CD4-positive, alpha-beta T cell treated with Interleukin-4 for 1 hour (primary cell): ENCODE measurements at places on chromosomes 1 and 21.

- no peak for DNase-seq
Observed at GRCh38 chr21:20971296-20971921, 26.8 kb upstream of the NCAM2 start.

- no peak for DNase-seq
Observed at GRCh38 chr1:44409757-44410156, 4.7 kb downstream of the RNF220 start.

- DNase-seq: no peak
Observed at GRCh38 chr1:201383647-201384405, 6.3 kb upstream of the TNNT2 start.

DNA sequence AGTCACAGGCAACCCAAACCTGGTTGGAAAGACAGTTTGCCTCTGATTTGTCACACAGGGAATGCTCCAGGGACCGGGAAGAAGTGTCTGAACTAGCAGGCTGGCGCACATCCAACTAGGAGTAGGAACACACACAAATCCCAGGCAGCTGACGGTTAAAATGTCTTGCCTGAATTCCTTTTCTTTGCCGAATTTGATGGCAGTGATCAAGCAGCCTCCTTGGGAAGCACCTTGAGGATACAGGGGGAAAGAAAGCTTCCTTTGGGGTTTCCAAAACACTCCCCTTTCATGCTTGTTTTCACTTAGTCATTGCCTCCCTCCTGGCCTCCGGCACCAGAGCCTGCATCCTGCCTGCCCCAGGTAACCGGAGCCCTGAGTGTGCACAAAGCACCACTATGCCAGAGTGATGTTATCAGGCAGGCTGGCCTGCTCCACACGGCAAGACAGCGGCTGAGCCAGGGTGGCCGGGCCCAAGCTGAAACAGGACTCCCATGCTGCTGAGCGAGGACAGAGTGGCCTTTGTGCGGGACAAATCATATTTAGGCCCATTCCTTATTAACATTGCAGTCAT is 193.8 kb downstream of the LMX1A start:
- no peak for DNase-seq

DNA sequence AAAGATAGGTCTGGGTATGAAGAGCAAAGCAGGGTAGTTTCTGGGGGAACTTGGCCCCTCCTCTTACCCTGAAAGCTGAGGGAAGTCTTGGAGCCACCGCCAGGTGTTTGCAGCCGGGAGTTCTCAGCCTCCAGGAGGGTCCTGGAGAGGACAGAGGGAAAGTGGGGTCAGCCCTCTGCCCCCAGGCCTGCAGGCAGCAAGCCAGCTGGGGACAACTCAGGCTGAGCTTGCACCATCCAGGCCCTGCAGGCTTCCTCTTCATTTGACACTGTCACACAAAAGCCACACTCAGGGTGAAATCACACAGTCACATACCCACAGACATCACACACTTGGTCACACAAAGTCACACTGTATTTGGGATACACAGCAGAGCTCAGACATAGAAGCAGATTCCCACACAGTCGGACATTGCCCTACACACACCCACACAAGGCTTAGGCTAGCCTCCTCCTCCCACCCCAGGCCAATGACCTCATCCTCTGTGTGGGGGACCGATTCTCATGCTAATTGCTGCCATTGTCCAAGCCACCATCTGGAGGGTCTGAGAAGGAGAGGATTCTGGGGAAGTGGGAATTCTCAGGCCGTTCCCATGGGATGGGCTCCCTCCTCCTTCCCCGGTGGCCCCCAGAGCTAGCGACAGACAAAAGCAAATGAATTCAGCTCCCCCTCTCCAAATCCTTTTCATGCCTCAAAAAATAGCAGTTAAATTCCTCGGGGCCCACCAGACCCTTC is 3.7 kb downstream of the NES start:
- DNase-seq: no peak

DNA sequence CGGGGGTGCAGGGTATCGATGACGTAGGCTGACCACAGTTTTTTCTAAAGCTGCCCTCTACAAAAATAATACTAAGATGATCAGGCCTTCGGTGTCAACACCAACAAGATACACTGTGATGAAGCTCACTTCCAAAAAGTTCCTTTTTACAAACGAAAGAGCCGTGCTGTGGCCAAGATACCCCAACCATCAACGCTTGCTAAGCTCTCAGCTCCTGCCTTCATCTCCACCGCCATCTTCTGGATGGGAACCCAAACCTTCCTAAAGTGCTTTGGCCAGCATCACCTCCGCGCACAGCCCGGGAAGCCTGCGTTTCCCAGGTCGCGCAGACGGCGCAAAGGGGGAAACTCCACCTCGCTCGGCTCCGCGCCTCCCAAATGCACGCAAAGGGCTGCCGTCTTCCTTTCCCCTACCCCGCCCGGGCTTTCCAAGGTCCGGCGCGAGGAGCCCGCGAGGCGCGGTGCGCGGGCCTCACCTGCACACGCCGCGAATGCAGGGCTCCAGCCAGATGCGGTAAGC is 541 bp downstream of the USP48 start:
- DNase-seq: peak; percentile 56

- DNase-seq: no peak
Observed at GRCh38 chr1:151721788-151722510, 627 bp downstream of the RIIAD1 start.

DNA sequence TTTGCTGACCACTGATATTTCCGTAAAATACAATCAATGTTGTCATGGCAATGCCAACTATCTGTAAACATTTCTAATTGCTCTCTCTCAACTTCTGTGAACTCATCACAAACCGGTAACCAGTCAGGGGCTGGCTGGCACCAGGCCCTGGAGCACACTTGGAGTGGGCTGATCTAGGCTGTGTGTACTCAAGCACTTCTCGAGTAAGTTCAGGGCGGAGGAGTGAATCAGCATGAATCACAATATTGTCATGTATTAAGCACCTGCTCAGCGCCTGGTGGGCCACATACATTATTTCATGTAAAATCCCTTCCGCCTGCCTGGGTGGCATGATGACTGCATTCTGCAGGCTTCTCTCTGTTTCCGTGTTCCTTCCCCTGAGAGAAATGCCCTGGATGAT is 212.4 kb downstream of the FOXD2 start:
- DNase-seq: no peak

DNA sequence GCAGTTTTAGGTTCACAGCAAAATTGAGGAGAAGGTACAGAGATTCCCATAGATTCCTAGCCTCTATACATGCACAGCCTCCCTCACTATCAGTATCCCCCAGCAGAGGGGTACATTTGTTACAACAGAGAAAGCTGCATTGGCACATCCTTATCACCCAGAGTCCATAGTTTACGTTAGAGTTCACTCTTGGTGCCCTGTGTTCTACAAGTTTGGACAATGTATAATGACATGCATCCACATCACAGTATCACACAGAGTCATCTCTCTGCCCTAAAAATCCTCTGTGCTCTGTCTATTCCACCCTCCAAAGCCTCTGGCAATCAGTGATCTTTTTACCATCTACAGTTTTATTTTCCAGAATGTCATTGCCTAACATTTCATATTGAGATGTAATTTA is 22.3 kb upstream of the RGS16 start:
- no peak for DNase-seq

GRCh38 chr1:15974855-15975254 is 1.0 kb downstream of the ZBTB17 start:
- DNase-seq: no peak

- no peak for DNase-seq
Observed at GRCh38 chr1:22043198-22043769, 9.2 kb upstream of the CDC42 start.

DNA sequence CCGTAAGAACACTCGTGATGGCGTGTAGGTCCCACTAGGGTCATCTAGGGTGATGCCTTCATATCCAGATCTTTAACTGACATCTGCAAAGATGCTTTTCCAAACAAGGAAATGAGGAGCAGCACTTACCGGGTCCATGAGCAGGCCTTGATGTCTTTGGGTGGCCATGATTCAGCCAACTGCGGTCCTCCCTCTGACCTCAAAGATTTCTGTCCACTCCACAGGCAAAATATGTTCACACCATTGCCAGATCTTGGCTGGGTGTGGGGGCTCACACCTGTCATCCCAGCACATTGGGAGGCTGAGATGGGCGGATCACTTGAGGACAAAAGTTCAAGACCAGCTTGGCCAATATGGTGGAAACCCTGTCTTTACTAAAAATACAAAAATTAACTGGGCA is 18.2 kb downstream of the TRPM2 start:
- no peak for DNase-seq

DNA sequence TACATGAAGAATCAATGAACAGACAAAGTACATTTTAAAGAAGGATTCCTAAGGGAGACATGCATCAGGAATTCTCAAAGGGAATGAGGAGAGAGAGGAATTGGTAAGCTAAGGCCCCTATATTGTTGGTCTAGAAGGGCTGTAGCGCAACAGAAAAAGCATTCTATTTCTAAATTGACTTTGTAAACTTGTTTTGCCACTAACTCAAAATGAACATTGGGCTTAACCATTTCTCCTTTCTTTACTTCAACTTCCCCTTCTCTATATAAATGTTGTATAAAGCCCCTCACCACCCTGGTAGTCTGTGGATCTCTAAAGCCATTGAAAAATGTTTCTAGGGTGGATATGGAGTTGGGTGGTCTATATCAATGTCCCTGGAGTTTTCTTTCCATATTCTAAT is 20.4 kb upstream of the OR6N2 start:
- no peak for DNase-seq

GRCh38 chr1:22739648-22740385 is 29.2 kb downstream of the EPHB2 start:
- no peak for DNase-seq

DNA sequence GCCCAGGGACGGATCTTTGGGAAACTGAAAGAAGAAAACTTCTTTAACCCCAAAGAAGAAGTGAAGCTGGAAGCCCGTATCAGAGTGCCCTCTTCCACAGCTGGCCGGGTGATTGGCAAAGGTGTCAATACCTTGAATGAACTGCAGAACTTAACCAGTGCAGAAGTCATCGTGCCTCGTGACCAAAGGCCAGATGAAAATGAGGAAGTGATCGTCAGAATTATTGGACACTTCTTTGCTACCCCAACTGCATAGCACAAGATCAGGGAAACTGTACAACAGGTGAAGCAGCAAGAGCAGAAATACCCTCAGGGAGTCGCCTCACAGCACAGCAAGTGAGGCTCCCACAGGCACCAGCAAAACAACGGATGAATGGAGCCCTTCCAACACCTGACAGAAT is 114.0 kb downstream of the NBPF12 start:
- no peak for DNase-seq

DNA sequence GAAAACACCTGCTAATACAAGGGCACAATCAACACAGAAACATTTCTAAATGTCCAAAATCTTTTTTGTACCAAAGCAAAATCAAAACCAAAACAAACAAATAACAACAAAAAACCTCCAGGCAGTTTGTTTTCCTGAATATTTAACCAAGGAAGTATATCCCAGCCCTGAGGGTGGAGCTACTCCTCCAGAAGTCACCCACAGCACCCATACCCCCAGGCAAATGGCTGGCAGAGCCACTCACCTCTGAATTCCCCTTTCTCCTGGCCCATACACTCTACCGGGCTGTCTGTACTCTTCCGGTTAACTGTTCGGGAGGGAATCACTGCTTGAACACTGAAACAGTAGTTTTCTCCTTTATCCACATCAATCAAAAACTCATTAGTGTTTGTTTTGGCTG is 9.5 kb downstream of the F3 start:
- no peak for DNase-seq

DNA sequence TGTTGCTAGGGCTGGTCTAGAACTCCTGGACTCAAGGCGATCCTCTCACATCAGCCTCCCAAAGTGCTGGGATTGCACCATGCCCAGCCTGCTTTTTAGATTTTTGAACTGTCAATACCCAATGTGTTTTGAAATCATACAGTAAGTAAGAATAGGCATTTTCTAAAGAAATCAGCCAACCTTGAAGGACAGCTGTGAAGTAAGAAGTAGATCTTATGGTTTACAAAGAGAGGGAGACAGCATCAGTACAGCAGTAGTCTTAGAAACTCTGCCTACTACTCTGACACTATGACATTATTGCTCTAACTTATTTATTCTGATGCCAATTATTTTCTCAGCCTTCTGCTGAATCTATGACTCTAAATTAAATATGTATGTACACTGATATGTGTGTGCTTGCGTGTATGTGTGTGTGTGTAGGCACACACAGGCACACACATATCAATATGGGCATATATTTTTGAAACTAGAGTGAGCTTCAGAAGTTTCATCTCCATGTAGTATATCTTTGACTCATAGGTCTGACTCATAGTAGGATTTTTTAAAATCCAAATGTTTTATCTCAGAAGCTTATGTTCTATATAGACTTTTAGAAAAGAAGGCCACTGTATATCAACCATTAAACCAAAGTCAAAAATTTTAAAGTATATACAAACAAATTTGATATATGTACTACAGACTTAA is 140.4 kb downstream of the COL24A1 start:
- no peak for DNase-seq

DNA sequence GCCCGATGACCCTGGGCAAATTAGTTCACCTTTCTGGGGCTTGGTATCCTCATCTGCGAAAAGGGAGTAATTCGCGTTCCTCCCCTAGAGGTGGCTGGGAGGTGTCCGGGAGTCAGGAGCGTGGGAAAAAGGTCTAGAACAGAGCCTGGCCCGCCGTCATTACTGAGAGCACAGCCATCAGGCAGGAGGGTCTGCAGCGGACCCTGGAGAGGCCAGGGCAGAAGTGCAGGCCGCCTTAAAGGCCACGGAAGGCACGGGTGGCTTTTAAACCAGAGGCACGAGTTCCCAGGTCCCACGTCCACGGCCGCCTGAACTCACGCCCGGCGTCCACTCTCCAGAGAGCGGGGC is 850 bp downstream of the PANK4 start:
- DNase-seq: no peak

DNA sequence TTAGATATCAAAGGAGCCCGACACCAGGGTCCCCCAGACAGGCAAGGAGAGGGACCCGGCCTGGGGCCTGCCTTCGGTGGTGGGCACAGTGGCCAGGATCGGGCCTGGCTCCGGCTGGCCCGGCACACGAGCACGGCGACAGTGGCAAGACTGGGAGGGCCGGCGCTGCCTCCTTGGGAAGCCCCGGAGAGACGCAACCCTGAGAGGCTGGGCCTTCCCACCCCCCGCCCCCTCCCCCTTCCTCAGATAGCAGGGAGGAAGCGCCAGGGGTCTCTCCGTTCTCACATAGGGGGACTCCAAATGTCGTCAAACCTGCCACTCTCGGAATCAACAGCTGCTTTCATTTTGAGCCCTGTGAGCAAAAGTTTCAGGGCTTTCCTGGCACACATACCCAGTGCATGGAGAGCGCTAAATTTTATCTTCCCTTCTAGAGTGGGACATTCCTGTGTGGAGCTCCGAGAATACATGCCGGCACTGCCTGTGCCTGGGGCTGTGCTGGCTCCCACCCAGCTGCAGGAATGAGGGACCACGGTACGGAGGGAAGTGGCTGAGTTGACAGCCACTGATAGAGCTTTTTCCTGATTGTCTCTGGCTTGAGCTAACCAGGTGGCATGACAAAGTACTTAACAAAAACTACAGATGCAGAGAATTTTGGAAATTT is 62.4 kb downstream of the CD247 start:
- peak; percentile 67 for DNase-seq
